ENCODE measurements at places on chromosomes 6 and 20.

GRCh38 chr6:4910037-4910760 is 93.6 kb downstream of the RPP40 start:
- DNase-seq, result no peak

DNA sequence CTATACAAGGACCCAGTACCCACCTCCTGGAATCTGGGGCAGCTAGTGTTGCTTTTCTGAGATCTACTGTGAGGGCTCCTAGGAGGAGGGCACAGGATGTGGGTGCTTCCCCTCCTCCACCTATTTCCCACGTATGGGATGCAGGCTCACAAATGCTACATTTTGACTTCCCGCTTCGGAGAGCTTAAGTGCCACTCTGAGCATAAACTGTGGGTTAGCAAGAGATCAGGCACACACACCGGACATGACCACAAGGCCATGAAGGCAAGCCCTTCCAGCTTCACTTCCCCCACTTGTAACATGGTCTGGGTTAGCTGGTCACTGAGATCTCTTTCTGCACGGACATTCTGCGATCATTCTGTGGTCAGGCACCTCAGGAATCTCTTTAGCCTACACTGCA is 15.7 kb upstream of the TGM3 start:
- DNase-seq, result no peak

DNA sequence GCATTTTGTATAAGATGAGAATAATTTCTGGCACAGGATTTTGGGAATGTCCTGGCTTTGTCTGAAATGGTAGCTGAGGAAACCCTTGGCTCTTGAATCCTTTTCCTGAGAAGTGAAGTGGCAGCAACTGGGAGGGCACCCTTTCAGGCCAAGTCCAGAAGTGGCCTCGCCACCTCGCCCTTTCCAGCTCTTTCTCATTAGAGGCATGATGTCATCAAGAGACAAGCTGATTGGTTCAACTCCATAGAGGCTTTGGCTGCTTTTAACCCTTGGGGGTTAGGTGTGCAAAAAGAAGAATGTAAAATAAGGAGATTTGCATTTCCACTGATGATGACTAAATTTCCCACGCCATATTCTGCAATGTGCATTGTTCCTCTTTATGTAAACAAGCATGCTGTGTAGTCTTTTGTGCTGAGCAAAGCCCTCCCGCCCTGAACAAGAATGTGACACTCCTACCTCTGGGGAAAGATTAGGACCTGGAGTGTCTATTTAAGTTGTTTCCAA is 116.5 kb downstream of the TCP11 start:
- DNase-seq, result peak; percentile 64

- no peak for DNase-seq
Measured at GRCh38 chr6:81228912-81229555, 523.4 kb downstream of the TENT5A start.

DNA sequence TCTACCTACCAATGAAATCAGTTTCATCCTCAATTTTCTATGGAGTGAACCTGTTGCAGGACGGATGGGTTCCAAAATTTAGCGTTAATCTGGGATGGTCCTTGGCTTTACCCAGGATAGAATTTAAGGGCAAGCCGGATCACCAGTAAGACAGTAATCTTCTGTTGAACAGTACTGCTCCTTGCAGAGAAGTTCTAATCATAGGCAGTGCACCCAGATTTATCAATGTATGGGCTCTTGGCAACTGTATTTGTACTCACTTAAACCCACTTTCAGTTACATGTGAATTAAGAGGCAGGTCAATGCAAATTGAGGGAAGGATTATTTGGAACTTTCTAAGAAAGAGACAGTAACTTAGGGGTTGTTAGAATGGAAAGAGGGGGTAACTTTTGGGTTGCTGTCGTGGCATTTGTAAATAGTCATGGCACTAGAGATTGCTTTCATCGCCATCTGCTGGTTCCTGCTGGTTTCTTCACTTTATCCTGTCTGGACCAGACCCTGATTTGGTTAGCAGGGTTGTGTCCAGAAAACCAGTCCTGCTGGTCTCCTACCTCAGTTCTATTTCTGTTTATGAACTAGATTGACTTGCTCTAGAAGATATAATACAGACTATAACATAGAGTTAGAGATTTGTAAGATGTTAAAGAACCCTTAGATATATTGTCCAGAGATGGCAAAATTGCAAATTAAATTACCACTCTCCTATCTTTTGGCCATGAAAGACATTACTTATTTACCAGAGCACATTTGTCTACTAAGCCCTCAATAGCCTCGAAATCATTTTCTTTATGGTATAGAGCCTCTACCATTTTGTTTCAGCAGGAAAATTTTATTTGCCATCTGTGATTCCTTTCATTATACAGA is 646.3 kb downstream of the UTRN start:
- DNase-seq, result peak; percentile 45

DNA sequence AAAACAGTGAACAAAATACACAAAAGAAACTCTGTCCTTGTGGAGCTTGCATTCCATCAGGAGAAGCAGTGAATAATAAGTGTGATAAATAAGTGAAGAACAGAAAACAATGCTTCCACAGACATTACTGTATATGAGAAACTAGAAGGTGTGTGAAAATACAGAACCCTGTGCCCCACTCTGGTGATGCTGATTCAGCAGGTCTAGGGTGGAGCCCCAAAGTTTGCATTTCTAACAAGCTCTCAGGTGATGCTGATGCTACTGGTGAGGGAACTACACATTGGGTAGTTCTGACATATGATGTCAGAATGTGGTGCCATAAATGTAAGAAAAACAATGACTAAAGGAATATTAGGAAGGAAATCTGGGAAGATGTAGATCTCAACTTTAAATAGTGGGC is 601.4 kb upstream of the BTBD3 start:
- no peak for DNase-seq

- DNase-seq, result no peak
Measured at GRCh38 chr6:112468359-112468758, 121.2 kb downstream of the RFPL4B start.

DNA sequence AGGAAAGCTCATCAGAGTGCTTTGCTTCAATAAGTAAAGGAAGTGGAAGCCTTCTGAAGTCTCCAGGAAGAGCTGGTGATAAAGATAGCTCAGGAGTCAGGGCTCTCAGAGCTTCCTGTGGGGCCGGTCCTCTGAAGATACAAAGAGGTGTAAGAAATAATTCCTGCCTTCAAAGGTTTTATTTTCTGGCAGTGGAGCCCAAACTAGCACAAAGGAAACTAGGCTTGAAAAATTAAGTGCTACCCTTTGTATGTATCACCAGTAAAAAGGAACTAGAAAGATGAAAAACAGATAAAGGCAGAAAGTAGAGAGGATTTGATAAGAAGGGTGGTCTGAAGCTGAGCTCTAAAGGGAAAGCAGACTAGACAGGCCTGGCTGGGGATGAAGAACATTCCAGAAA is 204.1 kb upstream of the SASH1 start:
- DNase-seq, result no peak

DNA sequence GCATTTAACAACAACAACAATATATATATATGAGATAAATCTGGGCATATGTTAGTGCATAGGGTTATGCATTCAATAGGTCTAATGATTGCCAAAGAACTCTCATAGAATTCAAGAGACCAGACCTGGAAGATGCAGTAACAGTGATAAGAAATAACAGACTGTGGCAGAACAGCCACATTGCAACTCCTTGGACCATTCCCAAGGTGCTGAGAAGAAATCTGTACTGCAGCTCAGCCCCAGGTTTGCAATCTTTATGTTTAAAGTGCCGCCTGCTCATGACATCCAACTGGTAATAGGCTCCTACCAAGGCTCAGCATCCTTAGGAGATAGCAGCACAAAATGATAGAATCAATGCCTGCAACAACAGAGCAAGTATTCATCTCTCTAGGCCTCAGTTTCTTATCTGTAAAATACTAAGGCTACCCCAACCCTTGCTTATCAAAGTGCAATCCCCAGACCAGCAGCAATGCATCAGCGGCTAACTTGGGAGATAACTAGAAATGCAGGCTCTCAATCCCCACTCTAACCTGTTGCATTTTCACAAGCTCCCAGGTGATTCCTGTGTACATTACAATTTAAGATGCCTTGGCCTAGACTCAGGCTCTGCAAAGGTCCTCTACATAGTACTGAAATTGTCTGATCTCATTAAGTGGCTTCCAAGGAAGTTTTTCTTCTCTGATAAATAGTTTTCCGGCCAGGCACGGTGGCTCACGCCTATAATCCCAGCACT is 30.6 kb upstream of the PIM1 start:
- no peak for DNase-seq

- DNase-seq, result no peak
Measured at GRCh38 chr6:47785182-47785581, 3.4 kb downstream of the OPN5 start.

DNA sequence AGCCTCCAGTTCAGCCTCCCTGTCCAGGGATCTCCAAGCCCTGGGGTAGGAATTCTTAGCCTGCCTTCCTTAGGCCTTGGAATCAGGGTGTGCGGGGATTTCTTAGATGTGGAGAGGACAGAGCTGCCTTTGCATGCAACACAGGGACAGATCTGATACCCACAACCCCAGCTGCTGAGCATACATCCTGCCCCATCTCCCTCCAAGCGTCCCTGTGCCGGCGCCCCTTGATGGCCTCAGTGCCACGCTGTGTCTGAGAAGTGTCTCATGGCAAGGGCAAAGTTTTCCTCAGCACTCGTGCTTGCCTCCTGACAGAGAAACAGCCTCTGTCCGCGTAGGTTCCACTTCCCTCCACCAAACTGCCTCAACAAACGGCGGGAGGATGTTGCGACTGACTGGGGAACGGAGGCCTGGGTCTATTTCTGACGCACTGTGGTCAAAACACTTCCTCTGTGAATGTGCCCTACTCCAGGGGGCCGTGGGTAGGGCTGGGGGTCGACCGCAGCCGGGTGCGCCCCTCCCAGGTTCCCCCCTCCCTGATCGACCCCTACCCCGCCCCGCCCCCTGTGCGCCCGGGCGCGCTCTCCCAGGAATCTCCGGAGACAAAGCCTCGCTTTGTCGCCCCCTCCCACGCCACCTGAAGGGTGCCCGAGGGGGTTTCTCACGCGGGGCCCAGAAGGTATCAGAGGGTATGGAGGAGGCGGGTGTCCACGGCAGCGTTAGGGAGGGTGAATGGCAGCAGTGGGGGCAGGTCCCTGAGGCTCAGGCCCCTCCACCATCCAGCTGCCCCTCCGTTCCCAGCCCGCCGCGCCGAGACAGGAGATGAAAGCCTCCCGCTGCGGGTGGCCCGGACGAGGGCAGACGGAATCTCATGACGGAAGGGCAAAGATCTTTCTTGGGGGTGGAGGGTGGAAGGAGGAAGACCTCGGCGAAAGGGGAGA is 806 bp downstream of the MICAL1 start:
- DNase-seq, result peak; percentile 77

GRCh38 chr6:125153391-125154117 is at the start of gene TPD52L1:
Gene TPD52L1 (plus strand): TSS chr6:125153773. CDS start chr6:125153952, 179 bp downstream.
- DNase-seq, result peak; percentile 59

GRCh38 chr6:16776394-16777017 is 15.2 kb upstream of the ATXN1 start:
- no peak for DNase-seq

DNA sequence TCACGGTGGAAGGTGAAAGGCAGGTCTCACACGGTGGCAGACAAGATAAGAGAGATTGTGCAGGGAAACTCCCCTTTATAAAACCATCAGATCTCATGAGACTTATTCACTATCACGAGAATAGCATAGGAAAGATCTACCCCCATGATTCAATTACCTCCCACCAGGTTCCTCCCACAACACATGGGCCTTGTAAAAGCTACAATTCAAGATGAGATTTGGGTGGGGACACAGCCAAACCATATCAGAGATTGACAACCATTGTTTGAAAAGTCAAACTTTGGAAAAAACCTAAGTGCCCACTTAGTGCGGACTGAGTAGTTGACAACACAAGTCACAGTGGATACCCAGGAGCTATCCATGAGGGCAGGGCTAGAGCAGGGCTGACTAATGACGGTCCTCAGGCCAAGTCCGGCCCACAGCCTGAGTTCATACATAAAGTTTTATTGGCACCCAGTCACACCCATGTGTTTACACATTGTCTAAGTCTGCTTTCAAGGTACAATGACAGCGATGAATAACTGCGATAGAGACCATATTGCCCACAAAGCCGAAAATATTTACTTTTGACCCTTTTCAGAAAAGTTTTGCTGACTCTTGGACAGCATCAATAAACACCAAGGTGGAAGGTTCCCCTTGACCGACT is 33.8 kb upstream of the PMEPA1 start:
- DNase-seq, result no peak

GRCh38 chr6:118528129-118528528 is 20.0 kb upstream of the PLN start:
- no peak for DNase-seq

DNA sequence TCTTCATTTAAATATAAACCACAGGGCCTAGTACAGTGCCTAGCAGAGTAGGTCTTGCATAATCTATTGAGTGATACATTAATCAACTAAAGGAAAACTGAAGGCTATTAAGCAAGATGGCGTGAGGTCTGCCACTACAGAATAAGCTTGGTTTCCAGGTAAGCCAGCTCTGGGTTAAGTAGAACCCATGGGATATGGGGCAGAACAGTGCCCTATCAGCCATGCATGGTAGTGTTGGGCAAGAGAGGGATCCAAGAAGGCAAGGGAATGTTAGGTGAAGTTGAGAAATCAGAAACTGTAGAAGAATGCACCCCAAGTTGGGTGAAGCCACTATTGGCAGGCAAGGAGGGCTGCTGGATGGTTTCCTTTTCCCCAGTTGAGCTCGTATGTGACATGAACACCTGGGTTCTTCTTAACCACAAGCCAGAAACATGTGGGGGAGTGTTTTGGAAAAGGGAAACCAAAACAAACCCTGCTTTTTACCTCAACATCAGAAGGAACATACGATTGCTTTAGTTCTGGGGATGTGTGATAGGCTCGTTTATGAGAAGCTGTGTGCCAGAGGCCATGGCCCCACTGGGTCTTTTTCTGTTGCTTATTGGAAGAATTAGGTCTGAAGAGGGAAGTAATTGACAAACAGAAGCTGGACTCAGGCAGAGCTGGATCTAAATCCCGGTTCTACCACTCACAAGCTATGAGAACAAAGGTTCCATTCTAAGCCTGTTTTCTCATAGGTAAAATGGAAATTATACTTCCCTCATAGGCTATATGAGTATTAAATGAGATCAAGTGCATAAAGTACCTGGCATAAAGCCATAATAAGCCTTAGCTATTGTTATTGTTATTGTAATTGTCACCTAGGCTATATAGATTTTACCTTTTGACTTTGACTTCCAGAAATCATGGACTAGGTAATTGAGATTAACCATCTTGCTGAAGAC is 33.5 kb downstream of the NEDD9 start:
- no peak for DNase-seq

GRCh38 chr20:1508574-1508973 is 17.4 kb upstream of the SIRPB2 start:
- DNase-seq, result no peak

GRCh38 chr6:92538926-92539325 is 880.4 kb downstream of the EPHA7 start:
- no peak for DNase-seq

DNA sequence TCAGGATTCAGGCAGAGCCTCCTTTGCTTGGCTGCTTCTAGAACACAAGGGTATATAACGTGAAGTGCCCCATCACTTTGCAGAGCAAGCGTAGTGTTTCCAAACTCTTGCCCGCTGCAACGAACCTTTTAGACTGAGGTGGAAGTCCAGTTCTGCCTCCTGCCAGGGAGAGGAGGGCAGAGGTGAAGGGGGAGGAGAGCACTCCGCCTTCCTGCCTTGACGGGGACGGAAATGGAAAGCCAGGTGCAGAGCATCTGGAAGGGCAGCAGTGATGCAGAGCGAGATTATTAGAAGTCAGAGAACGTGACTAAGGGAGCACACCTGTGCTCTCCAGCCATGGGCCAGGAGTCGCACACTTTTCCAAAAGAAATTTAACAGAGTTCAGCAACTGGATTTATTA is 63.4 kb downstream of the RREB1 start:
- DNase-seq, result no peak

Measured in suppressor macrophage treated with lipopolysaccharide for 1 hour (primary cell).